Right lung (tissue), 10 donors: ENCODE measurements at places on chromosomes 6 and 20.

DNA sequence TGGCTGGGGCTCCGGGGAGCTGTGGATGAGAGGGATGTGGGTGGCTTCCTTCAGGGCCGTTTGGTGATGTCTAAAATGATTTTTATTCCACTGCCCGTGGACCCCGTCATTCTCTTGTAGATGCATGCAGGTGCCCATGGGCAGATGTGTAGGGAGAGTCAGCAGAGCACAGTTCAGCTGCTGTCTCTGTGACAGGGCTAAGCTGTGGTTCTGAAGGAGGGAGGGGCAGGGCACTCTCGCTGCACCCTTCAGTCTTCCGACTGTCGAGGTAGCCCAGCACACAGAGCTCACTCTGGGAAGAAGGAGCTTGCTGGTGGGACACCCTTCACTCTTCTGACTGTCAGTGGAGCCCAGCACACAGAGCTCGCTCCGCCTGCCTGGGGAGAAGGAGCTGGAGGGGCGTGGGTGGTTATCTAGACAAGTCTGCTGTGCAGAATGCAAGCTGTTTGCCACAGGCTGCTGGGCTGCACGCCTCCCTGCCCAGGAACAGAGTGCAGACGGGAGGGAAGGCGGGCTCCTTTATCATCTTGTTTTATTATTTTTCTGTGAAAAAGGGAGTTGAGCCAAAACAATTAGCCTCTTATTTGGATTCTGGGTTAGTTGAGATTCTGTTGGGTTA is 28.4 kb upstream of the ADRM1 start:
- no peak for DNase-seq

- DNase-seq = no peak
Observed at GRCh38 chr6:136960781-136961180, 38.7 kb downstream of the SLC35D3 start.

GRCh38 chr6:106275692-106276091 is 49.9 kb downstream of the ATG5 start:
- DNase-seq = no peak

DNA sequence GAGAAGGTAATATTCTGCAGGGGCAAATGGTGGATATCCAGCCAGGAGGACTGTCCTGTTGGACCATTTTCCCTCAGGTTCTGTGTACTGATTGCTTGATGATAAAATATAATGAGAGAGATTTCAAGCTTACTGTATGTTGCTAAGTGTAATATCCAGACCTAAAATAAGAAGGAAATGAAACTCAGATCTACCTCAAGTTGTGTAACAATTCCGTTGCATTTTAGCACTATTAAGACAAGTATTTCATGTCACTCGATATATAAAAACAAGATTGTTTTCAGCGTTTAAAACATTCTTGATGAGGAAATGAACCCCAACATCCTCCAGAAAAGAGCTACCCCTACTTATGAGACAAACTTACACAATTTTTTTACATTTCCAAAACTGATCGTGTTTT is 57.2 kb downstream of the RGS17 start:
- no peak for DNase-seq

DNA sequence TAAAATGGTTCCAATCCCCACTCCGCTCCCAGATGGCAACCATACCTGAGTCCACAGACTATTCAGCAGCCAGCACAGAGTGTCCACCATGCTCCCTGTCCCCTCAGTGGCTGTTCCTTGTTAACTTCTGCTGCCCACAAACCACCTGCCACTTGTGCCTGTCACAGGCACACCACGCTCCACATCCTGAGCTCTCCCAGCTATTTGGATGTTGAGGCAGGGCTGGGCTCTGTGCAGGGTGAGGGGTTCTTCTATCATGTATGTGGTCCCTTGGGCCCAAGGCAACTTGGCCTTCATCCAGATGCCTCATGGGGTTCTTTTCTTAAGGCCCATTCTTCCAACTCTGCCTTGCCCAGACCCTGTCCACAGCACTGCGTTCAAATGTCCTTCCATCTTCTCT is 34.0 kb upstream of the NXT1 start:
- DNase-seq = no peak

GRCh38 chr20:37534401-37535157 is 6.9 kb upstream of the BLCAP start:
- DNase-seq = peak; percentile 78

- no peak for DNase-seq
Observed at GRCh38 chr6:109686566-109687265, 4.3 kb downstream of the AK9 start.

DNA sequence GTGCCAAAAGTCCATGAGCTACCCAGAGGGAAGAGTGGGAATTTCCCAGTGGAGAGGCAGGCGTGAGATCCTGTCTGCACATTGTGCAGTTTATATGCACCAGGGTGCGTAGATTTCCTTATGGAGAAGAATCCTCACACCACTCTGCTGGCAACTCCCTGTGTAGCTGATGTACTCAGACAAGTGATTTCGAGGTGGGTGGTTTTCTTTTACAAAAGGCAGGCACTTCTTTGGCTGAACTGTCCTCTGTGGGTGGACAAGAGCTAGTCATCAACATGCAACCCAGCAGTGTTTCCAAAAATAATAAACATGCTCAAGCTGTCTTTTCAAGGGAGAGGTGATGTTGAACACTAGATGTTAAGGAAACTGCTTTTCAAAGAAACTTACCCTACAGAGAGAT is 121.7 kb upstream of the NXT1 start:
- no peak for DNase-seq

GRCh38 chr20:37931153-37931922 is 28.4 kb downstream of the VSTM2L start:
- DNase-seq = no peak

DNA sequence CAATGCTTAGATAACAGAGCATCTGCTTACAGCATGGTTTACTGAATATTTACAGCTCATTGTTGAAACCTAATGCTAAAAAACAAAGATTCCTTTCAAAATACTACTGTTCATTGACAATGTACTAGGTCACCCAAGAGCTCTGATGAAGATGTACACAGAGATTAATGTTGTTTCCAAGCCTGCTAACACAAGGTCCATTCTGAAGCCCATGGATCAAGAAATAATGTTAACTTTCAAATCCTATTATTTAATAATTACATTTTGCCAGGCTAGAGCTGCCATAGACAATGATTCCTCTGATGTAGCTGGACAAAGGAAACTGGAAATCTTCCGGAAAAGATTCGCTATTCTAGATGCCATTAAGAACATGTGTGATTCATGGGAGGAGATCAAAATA is 355.6 kb downstream of the TENT5A start:
- DNase-seq = no peak

GRCh38 chr20:47677635-47678453 is 107.4 kb downstream of the SULF2 start:
- no peak for DNase-seq

- DNase-seq = no peak
Observed at GRCh38 chr6:131519670-131520436, 53.2 kb upstream of the ARG1 start.

GRCh38 chr6:14123386-14124111 is 6.0 kb downstream of the CD83 start:
- DNase-seq = no peak

DNA sequence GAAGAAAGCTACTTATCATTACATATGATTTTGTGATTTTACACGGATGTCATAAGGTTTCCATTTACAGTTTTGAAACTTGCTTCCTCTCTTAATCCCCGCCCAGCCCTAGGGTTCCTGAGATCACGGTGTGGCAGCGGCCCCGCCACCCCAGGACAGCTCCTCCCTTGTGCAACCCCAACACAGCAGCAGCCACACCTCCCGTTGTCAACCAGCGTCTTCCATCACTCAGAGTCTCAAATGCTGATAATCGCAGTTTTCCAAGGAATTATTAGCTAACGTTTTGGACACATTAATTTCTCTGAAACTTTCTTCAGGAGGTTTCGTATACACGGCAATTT is 204.8 kb downstream of the THBS2 start:
- DNase-seq = no peak

GRCh38 chr6:135866445-135867123 is 15.1 kb downstream of the PDE7B start:
- DNase-seq = no peak

GRCh38 chr6:157383471-157383870 is 2.5 kb downstream of the ZDHHC14 start:
- DNase-seq = no peak

DNA sequence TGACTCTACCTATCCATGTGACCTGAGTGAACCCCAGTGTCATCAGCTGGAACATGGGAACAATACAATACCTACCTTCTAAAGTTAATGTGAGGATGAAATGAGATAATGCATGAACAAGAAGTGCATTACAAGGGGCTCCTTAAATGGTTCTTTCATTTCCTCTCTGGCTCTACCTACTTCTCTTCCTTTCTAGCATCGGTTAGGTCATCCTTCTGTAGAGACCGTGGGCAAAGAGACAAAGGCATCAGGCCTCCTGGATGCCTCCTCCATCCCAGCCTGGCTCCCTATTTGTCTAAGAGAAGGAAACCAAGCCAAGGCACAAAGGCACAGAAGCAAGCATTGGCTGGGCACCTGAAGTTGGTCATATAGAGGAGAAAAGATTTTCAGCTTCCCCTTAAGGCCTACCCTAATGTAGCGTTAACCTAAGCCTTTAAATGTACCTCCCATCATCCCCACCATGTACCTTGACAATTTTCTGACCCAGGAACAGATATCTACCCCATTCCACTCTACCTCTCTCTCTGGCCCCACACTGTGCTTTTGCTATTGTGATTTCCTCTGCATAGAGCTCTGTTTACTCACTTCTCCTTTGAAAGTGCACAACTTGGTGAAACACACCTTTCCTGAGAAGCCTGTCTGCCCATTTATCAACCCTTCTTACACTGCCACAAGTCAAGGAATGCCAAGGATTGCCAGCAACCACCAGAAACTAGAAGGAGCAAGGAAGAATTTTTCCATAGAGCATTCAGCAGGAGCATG is 86.6 kb downstream of the GCLC start:
- DNase-seq = no peak

DNA sequence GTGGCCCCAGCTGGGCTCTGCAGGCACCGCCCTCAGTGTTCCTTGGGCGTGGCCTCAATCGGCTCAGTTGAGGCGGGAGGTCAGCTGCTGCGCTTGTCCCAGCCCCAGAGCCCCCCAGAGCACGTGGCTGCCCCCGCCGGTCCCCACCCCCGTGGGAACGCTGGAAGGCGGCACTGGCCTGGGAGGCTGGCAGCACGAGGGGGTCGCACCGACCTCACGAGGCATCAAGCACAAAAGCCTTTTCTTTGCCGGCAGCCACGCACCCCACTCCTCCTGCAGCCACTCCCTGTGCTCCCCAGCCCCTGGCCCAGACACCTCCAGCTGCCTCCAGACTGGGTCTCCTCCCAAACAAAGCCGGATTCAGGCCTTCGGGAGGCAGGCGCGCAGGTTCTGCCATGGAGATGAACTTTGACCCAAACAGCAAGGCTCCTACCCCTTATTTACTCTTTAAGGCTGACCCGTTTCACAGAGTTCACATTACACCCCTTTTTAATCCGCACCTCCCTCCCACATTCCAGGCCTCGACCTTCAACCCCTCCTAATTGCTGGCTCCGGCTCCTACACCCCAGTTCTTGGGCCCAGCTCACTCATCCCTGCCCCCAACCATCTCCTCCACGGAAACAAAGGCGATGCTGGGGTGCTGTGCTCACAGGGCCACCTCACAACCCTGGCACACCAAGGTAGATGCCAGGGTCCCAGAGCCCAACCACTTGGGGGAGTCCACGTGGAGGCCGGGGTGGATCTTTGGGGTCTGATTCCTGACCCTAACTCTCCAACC is 111.7 kb downstream of the NOL4L start:
- DNase-seq = no peak

DNA sequence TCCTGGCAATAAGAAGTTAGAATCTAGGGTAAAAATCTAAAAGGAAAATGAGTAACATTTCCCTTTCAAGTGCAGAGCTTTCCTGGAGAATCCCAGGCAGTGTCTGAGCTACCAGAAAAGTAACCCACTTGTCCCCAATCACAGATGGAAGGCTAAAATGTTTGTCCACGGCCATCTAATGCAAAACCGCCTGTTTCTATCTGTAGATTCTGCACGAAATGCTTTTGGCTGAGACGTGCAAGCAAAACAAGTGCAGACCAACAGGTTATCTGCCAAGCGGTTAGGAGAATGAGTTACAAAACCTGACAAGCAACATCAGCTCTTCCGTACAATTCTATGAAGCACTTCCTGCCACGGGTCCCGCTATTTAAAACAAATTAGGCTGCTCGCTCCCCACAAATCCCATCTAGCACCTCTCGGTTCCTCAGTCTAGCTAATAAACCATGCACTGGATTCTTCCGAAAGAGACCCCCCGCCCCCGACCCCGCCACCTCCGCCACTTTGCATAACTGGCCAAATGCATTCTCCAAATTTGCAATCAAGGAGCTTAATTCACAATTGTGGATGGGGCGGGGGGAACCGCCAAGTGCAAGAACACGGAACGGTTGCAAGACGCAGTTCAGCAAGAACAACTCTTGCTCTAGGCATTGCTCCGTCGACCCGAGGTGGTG is 1.4 kb downstream of the ELOVL5 start:
- DNase-seq = no peak

GRCh38 chr6:3133515-3133914 is 15.0 kb downstream of the BPHL start:
- DNase-seq = no peak

DNA sequence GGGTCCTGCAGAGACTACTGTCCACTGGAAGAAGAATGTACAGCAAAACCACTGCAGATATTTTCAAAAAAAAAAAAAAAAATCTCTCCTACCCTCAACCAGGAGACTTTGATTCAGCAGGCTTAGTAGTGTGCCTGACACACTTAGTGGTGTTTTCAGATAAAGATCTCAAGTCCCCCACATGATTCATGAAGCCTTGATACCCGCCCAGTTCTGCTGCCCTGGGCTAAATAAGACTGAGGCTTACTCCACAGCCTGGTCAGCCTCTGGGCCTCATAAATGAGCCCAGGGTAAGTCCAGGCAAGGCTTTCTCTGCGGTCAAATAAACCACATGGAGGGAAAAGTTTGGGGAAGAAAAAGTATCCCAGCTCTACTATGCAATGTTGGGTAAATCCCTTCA is 222.1 kb upstream of the ARID1B start:
- no peak for DNase-seq

GRCh38 chr20:25622450-25623224 is 1.2 kb downstream of the NANP start:
- no peak for DNase-seq

DNA sequence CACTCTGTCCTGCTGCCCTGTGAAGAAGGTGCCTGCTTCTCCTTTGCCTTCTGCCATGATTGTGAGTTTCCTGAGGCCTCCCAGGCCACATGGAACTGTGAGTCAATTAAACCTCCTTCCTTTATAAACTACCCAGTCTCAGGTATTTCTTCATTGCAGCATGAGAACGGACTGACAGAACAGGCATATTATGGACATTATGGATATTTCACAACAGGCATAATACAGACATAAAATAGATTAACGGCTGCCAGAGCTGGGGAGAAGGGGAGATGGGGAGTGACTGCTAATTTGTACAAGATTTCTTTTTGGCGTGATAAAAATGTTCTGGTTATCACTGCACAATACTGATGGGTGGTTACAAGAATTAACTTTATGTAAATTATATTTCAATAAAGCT is 29.4 kb downstream of the TRPC4AP start:
- no peak for DNase-seq

- DNase-seq = no peak
Observed at GRCh38 chr6:89013438-89013837, 50.0 kb upstream of the RNGTT start.

GRCh38 chr6:84515067-84515466 is 249.3 kb downstream of the TBX18 start:
- DNase-seq = no peak
